ENCODE measurements at places on chromosomes 2 and 18.
A peak's percentile ranks its signal among the peaks of the same experiment; 100 is the strongest.

- DNase-seq, result no peak
Measured at GRCh38 chr2:11314487-11314886, 29.9 kb downstream of the ROCK2 start.

GRCh38 chr2:161245261-161245553 lies 63.0 kb upstream of the PSMD14 start:
- DNase-seq, result no peak

DNA sequence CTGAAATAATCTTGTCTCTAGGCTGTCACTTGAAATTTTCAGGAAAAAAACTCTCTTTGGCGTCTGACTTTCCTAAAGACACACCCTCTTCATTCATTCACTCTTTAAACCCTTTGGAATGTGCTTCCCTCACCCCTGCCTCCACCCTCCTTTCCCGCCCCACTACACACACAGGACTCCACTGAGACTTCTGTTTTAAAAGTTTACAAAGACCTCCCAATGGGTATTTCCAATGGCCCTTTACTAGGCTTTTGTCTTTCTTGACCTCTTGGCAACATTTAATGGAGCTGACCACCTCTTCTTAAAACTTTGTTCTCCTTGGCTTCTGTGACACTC lies 96.1 kb downstream of the RBMS1 start:
- no peak for DNase-seq

- DNase-seq, result peak; percentile 56
Measured at GRCh38 chr2:162706770-162707169, 131.8 kb downstream of the KCNH7 start.

- no peak for DNase-seq
Measured at GRCh38 chr2:76180676-76181075, 470.0 kb upstream of the GCFC2 start.

DNA sequence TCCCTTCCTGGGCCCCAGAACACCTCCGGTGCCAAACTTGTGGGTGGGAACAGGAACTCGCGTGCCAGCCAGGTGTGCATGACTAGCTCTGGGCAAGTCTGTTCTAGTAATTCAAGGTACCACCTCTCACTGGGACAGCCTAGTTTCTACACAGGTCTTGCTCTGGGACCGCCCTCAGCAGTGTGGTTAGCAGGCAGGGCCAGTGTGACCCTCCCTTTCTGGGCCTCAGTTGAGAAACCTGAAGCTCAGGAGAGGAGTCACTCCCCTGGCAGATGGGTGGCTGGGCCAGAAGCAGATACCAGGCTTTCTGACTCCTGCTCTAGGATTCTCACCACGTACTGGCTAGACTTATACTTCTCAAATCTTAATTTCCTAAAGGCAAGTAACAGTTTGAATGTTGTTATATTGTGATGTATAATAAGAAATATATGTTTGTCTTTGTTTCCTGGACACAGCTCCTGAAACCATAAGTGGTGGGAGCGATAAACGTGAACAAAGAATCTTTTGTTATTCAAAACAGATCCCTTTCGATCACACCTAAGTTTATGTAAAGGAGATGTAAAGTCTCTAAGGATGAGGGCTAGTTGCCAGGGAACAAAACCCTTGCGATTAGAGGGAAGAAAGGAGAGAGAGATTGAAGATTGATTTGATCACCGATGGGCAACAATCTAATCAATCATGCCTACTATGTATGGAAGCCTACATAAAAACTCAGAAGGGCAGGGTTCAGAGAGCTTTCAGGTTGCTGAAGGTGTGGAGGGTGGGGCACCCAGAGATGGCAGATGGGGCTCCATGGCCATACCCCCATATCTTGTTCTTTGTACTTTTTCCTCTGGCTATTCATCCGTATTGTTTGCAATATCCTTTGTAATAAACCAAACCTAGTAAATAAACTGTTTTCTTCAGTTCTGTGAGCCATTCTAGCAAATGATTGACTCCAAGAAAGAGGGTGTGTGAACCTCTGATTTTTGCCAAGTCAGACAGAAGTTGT lies 952 bp upstream of the UGT1A6 start:
- DNase-seq, result no peak

- no peak for DNase-seq
Measured at GRCh38 chr2:40283111-40283909, 168.6 kb downstream of the SLC8A1 start.

- no peak for DNase-seq
Measured at GRCh38 chr2:212223696-212224095, 314.9 kb downstream of the ERBB4 start.

DNA sequence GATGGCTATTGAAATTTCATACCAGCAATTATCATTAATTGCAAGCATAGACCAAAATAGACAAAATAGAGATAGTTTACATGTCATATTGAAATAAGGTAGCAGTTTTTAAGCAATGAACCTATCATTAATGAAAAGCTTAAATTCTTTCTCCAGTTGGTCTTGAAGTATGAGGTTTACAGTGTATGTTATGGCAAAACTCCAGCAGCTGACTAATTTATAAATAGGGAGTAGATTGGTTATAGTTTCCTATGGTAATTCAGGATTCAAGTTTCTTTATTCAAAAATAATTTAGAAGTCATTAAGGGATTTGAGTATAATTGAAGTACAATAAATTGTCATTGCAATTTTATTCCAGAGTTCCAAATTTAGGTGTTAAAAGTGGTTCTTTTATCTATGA lies 69.6 kb upstream of the COL5A2 start:
- no peak for DNase-seq

DNA sequence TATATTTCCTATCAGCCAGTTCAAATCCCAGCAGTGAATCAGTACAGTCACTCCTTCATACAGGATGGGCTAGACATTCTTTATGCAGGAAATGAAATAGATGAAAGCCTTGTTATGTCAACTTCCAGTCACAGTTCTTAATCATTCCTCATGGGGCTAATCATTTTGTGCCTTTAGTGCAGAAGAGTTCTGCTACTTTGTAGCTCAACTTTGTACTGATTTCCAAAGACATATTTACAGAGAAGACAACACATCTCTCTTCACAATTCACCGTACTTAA lies 593.9 kb upstream of the NETO1 start:
- no peak for DNase-seq

GRCh38 chr2:233705911-233706506 lies 6.7 kb upstream of the UGT1A5 start:
- no peak for DNase-seq

DNA sequence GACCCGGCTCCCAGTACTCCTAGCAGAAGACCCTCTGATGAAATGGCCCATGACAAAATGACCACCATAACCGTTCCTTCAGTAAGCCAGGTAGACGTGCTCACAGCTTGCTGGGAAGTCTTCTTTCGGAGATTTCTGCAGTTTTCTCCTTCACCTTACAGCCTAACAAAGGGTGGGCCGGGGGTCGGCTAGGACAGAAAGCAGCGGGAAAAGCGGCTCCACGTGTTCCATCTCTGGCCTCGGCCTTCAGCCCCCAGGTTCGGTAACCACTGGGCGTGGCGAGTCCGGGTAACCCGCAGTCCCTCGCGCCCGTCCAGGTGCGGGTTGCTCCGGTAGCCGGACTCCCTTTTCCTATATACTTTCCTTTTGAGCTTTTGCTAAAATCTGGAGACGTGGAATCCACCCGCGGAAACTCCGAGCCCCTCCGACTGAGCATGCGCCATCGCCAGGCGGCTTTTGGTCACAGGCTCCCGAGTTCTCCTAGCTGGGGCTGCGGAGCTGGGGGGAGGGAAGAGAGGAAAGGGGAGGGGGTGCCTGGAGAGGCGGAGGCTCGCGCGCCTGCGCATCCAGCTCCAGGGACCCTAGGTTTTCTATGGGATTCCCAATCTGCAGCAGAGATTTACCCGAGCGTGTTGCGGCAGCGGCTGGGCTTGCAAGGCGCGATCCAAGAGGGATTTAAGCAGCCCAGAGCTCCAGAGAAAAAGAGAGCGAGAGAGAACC lies at the start of gene VSNL1:
VSNL1 (plus strand) TSS at position 604 of the 720 bp plus-strand sequence. CDS start 51,379 bp downstream, outside the sequence.
- no peak for DNase-seq

GRCh38 chr2:224847381-224847780 lies 131.2 kb upstream of the CCDC195 start:
- DNase-seq, result no peak

DNA sequence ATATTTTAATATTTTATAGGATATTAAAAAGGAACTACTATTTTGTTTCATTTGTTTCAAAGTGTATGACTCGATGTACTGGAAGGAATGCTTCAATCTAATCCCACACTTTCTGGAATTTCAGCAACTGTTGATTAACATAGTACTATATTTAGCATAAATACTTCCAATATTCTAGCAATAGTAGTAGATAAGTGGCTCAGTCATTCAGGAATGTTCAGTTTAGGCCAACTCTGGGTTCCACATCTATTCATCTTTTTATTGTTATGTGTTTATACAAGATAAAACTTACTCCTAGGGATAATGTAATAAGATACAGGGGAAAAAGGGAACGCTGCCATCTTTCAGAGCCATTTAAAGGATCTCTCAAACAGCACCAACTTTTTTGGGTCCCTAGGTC lies 22.3 kb upstream of the ORC2 start:
- DNase-seq, result no peak

DNA sequence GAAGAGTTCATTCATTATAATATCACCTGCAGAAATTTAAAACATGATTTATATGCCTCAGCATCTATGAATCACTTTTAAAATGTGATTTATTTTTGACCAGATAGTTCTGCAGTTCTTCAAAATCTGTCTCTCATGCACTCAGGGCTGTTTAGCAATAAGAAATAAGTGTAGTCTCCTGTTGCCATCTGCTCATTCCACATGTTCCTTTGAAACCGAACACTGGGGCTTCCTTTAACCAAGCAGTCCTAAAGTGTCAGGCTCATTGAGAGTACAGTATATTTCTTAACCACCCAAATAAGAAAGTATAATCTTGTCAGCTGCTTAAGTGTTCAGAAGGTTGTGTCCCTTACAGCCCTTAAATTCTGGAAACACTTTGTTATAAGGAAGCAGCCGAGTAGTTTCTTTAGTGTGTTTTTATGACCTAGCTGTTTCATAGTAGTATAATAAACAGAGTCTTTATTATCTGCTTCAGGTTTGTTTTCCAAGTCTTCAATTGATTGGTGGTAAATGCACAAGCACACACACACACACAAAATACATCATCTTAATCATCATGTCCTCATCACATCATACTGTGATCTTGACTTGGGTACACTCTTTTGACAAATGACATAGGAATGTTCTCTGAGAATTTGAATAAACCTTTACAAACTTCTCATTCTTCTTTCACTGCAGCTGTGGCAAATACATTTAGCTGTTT lies 10.4 kb downstream of the WDR7 start:
- DNase-seq, result no peak

GRCh38 chr2:181915102-181915501 lies 23.6 kb downstream of the ITPRID2 start:
- DNase-seq, result no peak

GRCh38 chr2:71700658-71701397 lies 247.5 kb downstream of the DYSF start:
- DNase-seq, result no peak

- no peak for DNase-seq
Measured at GRCh38 chr2:11371092-11371937, 26.9 kb upstream of the ROCK2 start.

- DNase-seq, result no peak
Measured at GRCh38 chr2:9434489-9434888, 11.0 kb downstream of the CPSF3 start.

DNA sequence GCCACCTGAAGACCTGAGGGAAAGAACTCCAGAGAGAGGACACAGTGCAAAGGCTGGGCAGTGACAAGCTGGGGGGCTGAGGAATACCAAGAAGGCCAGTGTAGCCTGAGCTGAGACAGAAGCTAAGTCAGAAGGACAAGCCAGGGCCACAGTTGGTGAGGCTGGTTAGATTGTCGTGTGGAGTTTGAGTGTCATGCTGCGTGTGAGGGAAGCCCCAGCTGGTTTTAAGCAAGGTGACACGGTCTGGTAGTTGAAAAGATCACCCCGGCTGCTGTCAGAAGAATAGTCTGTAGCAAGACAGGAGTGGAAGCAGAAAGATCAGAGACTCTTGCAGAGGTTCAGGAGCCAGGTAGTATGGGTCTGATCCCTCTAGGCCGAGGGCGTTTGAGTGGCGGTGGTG lies 50.6 kb upstream of the RMDN2 start:
- DNase-seq, result no peak

DNA sequence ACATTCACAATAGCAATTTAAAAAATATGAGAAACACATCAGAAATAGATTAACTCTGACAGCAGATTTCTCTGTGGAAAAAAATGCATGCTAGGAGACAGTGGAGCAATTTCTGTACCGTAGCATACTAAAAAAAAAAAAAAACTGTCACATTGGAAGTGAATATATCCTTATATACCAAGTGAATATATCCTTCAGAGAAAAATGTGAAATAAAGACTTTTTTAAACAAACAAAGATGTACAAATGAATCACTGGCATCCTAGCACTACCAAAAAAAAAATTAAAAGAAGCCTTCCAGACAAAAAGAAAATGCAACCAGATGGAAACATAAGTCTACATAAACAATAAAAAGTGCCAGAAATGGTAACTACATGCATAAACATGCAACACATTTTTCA lies 169.4 kb downstream of the NBAS start:
- DNase-seq, result no peak

GRCh38 chr2:39642051-39642718 lies 23.5 kb upstream of the TMEM178A start:
- no peak for DNase-seq

GRCh38 chr2:157501026-157501425 lies 57.1 kb upstream of the CYTIP start:
- no peak for DNase-seq

- no peak for DNase-seq
Measured at GRCh38 chr2:203690117-203690431, 16.4 kb upstream of the CD28 start.

DNA sequence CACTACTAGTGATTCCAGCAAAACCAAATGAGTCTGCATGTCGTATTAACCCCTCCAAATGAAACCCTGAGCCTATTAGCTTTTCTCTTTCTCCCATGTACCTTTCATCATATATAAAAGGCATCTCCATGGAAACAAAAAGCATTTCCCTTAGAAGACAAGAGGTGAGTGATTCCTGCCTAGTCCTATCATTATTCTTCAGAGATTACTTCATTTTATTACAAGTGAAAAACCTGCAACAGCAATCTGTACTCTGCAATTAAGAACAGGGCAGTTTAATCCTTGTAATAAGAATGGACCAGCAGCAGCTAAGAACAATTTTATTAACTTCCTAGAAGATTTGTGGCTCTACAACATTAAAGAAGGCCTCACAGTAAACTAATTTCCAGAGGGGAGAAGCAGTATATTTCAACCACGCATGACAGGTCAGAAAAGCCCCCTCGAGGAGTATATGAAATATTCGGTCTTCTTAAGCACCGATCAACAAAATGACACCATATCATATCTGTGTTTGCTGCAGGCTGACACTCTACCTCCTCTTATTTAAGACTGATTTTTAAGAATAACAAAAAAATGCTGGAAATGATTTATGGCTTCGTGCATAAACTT lies 132.3 kb upstream of the TFPI start:
- no peak for DNase-seq

- no peak for DNase-seq
Measured at GRCh38 chr2:214215107-214215506, 195.7 kb upstream of the VWC2L start.

- no peak for DNase-seq
Measured at GRCh38 chr2:196594158-196594557, 45.4 kb upstream of the CCDC150 start.

- DNase-seq, result no peak
Measured at GRCh38 chr18:60247103-60247502, 125.5 kb downstream of the MC4R start.

Data from NCI-H2081 treated with DMSO at 0.1 percent for 48 hours (cell line).